ENCODE measurements at places on chromosomes 6 and 20. TPM values are rescaled to one million over a fixed set of nuclear protein-coding genes. Genes with fewer than 3 reads are reported as not detected.

ZNF133 gene
- 11.4 TPM for total RNA-seq

TMEM244 gene
- total RNA-seq = not detected

SPATS1 gene
- not detected for total RNA-seq

ACOT8 gene
- 17.7 TPM for total RNA-seq

RFX6 gene
- total RNA-seq = not detected

SYCP2 gene
- total RNA-seq = 0.29 TPM

CTAGE9 gene
- not detected for total RNA-seq

Measured in A549 treated with dexamethasone at 1 μM for 4 hours (cell line).